ENCODE measurements at places on chromosomes 4 and X.

DNA sequence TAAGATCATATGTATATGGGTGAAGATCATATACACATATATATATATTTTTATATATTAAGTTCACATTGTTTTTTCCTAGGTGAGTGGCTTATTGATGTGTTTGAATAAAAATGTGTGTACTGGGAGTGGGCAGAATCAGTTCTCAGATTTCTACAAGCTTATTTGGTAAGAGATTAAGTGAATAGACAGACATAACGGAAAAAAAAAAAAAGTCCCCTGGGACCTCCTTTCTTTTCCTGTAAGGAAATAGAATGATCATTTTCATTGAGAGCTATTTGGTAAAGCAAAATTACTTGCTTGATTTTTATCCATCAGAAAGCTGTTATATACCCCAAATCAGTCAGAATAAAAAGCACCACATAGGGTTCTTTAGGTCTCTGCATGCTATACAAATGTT lies 597.7 kb downstream of the PCDH18 start:
- no peak for DNase-seq

GRCh38 chr4:176320976-176321361 lies 1.2 kb downstream of the SPCS3 start:
- no peak for DNase-seq

DNA sequence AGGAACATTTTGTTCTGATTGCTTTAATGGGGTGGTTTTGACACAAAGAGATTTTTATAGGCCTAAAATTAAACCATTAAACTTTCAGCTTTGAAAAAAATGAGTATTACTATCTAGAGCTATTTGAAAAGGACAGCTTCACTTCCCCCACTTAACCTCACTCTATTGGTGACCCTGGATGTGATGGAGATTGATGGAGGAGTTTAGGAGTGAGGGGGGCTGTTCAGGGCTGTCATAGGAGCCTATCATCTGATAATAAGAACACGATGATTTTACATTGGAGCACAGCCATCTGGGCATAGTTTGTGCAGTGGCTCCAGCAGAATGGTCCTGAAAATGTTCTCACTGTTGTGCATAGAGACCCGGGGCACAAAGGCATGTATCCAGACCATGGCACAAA lies 71.1 kb upstream of the EFNB1 start:
- no peak for DNase-seq

DNA sequence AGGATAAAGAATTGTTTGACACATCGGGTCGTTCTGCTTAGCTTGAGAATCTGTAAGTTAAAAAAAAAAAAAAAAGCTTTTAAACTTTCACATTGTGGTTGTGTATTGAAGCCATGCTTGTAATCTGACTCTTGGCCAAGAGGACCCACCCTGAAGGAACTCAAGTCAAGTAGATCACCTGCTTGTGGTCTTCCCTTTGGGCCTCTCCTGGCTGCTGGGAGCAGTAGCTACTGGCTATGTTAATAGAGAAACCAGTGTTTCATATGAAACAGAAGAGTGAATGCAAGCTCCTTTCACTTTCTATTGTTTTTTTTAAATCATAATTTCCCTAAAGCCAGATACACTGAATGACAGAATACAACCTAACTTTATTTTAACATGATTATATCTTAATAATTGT lies 402.4 kb upstream of the NDST4 start:
- no peak for DNase-seq

DNA sequence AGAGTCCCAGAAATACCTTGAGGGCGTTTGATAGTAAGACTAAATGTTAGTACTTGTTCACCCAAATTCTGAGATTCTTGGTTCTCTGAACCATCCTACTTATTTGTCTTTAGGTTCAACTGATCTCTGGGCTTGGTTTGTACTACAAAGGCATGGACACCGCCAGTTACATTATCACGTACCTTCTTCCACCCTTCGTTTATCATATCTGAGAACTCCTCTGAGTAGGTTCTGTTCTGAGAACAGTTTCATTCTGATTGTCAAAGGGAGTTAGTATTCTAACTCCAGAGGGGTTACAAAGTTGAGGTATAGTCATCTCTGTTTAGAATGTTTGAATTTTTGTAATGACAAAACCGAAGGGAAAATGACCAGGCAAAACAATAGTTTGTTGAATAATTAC lies 19.3 kb downstream of the ZFX start:
- DNase-seq, result no peak

DNA sequence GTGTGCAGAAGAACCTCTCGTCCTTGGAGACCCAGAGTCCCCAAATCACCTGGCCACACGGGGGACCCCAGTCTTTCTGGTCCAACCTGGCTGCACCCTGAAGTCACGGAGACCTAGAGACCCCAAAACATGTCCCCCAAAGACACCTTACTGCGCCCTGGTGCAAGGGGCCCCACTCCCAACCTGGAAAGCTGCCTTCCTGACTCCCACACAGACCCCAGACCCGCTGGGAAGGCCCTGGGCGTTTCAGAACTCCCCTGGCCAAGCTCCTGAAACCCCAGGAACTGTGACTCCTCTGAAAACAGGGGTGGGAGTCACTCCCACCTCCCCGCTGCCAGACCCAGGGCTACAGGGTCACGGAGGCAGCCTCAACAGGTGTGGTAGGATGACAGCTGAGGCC lies 12.7 kb upstream of the SHOX start:
- DNase-seq, result no peak

DNA sequence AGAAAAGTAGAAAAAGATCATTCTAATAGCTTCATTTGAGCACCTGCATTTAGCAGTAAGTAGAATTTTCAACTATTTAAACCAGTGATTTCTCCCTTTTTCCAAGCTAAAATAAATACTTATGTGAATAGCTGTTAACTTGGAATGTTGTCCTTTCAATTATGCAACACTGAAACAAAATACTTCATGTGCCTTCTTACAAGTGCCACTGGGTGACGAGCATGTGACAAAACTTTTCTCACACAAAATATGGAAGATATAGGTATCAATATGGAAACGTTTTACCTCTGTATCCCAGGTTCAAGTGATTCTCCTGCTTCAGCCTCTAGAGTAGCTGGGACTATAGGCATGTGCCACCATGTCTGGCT lies 708.3 kb downstream of the STIM2 start:
- no peak for DNase-seq

GRCh38 chr4:70874268-70875156 lies 27.7 kb upstream of the MOB1B start:
- no peak for DNase-seq

DNA sequence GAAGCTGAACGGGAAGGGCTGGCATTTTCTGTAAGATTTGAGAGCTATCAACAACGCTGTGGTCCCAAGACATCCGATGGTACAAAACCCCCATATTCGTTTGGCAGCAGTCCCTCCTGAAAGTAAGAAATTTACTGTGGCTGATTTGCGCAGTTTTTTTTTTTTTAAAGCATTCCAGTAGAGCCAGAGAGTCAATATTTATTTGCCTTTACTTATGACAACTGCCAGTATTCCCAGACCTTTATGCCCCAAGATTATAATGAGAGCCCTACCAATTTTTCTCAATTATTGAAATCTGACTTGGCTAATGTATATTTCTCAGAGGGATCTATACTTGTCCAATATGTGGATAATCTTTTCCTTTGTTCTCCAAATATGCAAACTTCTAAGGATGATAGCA lies 157.5 kb upstream of the SPIN4 start:
- DNase-seq, result no peak

DNA sequence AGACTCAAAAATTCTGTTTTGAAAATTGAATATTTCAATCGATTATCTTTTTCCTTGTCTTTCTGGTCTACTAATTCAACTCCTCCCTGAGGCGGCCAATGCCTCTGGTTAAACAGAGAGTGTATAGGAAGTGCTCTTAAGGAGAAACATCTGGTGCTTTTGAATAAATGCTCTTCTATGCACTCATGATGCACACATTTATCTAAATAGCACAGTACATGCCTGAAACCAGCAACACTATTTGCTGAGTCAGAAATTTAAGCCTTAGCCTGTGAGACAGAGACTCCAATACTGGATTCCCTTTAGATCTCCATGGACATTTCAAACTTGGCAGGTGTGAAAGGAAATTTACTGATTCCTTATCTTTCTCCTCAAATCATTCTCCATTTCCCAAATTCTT lies 118.6 kb downstream of the SLIT2 start:
- DNase-seq, result peak; percentile 65

DNA sequence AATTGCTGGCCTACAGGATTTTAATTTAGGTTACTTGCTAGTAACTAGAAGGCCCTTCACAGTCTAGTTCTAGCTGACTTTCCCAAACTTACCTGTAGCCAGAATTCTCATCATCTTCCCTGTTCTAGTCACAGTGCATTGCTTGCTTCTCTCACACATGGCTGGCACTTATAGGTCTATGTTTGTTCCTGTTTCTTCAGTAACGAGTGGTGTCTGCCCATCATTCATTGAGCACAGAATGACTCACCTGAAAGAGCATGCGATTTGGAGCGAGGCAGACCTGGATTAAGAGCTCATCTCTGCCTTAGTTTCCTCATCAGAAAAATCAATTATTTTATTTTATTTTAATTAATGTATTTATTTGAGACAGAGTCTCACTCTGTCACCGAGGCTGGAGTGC lies 201.7 kb upstream of the ANK2 start:
- DNase-seq, result no peak

DNA sequence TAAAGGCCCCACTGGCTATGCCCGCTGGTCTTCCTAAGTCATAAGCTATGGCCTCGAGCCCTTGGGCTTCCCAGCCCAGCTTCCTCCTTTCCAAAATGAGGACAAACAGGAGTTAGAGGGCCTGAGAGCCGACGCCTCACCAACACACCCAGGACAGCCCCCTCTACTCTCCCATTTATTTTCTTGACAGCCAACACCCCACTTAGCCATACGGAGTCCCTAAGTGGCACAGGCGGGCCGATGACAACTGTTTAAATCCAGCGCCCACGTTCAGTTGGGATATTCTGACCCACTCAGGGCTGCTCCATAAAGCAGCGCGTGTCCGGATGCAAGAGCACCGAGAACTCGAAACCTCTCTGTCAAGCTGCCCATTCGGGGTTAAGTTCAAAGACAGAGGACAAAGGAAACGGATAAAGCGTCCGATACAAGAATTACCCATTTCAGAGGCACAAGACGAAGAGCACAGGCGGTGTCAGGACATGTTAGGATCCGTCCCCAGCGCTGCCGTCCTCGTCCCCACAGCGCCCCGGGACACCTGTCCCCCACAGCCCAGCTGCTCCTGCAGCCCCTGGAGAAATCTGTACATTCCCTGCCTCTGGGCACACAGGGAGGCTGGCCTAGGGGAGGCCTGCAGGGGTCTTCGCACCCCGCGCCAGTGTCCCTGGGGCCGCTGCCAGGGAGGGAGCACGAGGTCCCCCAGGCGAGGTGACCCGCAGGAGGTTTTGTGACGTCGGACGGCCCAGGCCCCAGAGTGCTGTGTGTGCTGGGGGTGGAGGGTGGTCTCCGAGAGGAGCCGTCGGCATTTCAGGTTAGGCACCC lies 1.2 kb downstream of the PRKX start:
- no peak for DNase-seq

- DNase-seq, result no peak
These were observed 89.9 kb upstream of the MAOA start for GRCh38 chrX:43566170-43566569.

GRCh38 chr4:184887333-184887732 lies 61.6 kb upstream of the ACSL1 start:
- DNase-seq, result no peak

DNA sequence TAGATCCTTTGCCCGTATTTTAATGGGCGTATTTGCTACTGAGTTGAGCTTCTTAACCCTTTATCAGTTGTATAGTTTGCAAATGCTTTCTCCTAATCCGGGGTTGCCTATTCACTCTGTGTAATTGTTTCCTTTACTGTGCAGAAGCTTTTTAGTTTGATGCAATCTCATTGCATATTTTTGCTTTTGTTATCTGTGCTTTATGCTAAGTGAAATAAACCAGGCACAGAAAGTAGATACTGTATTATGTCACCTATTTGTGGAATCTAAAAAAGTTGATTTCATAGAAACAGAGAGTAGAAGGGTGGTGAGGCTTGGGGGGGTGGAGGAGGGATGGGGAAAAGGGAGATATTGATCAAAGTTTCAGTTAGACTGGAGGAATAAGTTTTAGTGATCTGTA lies 17.7 kb downstream of the OGT start:
- DNase-seq, result no peak
